ENCODE measurements at places on chromosomes 13 and 19. TPM values are rescaled to one million over a fixed set of nuclear protein-coding genes. Genes with fewer than 3 reads are reported as not detected.

GRCh38 chr19:48867123-48867745 lies 1.2 kb downstream of the PLEKHA4 start:
- H3K27ac ChIP-seq, result no peak overlapping the region
- no peak overlapping the region for H3K4me3 ChIP-seq
- no peaks in the 10 kb centered on the region for H3K27me3 ChIP-seq

DNA sequence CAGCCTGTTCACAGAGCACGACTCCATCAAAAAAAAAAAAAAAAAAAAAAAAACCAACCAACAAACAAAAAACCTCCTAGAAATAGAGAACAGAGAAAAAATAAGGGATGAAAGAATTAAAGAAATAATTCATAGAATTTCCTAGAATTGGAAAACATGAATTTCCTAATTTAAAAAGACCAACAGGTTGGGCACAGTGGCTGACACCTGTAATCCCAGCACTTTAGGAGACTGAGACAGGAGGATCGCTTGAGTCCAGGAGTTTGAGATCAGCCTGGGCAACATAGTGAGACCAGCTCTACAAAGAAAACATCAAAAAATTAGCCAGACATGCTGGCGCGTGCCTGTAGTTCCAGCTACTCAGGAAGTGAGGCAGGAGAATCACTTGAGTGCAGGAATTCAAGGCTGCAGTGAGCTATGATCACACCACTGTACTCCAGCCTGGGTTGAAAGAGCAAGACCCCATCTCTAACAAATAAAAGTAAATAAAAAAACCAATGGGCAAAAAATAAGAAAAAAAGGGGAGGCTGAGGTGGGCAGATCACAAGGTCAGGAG lies 6.5 kb downstream of the SPART start:
- no peak for DNase-seq
- no peaks in the 10 kb centered on the region for H3K36me3 ChIP-seq
- H3K4me1 ChIP-seq, result no peaks in the 10 kb centered on the region

The CIC gene
- total RNA-seq, result 40.5 TPM

The KLF1 gene
- total RNA-seq, result not detected

DNA sequence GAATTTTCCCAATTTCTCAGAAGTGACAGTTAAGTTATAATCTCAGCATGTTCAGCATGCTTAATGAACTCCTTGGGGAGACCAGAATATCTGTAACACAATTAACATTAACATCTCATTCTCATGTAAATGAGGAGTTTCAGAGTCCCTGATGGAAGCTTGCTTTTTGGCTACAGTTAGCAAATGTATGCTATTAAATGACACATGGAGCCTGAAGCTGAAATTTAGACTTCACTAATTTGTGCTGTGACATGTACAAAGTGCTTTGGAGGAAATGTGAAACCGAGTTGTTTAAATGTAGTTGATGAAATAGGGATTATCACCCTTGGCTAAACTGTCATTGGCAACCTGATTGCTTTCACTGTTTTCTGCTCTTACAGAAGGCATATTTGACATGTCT lies 2265.1 kb upstream of the PCDH20 start:
- no peak overlapping the region for H3K27ac ChIP-seq
- H3K4me3 ChIP-seq, result no peak overlapping the region

Data from body of pancreas (tissue), 4 donors.